ENCODE measurements at places on chromosomes 2 and 18.

DNA sequence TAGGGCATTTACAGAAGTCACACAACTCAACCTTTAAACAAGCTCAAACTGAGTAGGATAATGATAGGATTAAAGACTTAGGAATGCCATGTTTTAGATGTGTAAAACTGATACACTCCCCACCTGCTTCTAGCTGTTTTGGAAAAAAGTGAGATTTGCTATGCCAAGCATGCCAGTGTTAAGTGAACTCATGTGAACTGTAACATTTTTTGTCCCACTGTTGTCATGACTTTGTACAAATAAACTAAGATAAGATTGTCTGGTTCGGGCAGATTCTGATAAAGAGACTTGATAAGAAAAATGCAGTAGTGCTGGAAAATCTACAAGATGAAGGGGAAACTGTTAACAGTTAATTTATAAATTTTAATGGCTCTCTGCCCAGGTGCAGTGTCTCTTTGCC, 66.5 kb downstream of the GLS start:
- no peak for DNase-seq

GRCh38 chr2:200962811-200963123, 693 bp downstream of the ORC2 start:
- DNase-seq, result peak; percentile 34

DNA sequence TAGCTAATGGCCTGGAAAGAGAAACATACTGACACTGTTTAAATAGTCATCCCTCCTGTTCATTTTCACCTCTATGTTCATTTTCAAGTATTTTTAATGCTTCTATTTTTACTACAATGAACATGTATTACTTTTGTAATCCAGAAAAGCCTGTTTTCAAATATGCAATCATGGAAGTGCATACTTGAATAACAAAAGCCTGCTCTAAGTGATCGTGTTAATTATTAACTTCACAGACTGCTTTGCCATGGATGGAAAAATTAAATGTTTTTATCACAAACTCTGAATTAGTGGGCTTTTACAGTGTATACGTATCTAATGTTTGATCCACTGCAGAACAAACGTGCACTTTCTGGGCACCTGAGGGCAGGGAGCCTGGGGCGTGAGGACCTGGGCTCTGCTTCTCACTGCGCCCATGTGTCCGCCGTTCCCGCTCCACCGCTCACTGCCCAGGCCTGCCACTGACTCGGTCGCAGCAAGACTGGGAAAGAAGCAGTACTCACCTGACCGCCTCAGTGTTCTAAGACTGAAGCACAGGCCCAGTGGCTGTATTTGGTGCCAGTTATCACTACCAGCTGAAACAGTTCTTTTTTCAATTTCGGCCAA, 80.6 kb downstream of the UXS1 start:
- DNase-seq, result no peak

DNA sequence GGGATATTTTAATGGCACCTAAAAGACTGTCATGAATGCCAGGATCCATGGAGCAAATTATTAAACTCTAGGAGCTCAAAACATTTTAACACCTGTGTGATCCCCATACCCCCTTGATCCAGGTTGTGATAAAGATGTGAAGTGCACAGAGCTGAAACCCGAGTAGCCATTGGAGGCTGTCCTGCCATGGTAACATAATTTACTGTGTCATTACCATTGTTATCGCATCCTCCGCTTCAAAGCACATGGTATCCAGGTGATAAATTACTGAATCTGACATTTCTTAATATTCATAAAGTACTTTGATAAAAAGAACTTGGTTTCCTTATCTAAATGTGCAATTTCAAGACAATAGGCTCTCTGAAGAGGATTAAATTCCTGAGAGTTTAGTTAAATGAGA, 109.3 kb downstream of the CHST9 start:
- DNase-seq, result peak; percentile 4

DNA sequence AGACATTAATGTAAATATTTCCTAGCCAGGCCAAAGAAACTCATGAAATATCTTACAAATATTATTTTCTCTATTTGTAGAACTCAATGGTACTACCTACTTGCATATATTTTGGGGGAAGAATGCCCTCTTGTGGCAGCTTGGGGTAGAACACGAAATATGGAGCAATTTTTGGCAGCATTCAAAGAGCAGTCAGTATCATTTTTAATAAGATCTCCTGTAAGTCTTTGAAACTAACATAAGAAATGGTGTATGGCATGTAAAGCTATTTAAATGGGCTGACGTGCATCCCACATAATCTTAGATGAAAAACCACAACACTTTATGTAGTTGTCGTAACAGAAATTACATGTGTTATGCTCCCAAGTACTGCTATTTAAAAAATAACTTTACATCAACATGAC, 62.3 kb upstream of the CCDC195 start:
- peak; percentile 37 for DNase-seq

DNA sequence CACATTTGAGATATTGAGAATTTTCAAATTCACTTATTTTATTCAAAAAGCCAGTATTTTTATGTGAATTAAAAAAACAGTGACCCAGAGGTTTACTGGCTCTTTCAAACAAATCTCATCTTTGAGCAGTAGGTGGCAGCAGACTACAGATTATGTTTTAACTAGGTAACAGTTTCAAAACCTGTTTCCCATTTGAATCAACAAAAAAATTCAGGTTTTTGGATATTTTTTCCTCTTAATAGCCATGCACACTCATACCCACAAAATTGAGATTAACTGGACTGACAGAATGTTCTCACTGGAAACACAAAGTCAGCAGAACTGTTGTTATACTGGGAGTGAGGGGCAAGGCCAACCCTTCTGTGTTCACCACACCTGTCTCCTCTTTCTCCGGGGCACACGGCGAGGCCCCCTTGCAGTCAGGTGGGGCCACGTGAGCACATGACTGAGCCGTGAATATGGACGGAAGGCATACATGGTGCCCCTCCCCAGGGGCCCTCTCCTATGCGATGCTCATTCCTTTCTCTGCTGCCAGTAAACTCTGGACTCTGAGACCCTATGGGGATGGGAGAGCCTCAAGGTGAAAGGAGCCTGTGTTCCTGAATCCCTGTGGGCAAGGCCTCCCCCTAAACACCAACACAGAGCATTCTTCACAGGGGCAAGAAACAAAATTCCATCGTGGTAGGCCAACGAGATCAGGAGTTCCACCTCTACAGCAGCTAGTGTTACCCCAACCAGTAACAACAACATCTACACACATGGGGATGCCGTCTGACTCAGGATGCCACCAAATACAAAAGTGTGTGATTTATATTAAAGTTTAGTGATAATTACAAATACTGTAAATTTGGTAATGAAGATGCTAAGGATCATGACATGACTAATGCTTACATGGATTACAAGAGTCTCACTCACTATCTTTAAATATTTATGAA, 80.4 kb downstream of the LPIN2 start:
- peak; percentile 13 for DNase-seq

GRCh38 chr18:23712445-23712844, 23.2 kb downstream of the LAMA3 start:
- DNase-seq, result no peak

- DNase-seq, result no peak
Measured at GRCh38 chr2:159976527-159977160, 85.8 kb downstream of the PLA2R1 start.

- DNase-seq, result peak; percentile 7
Measured at GRCh38 chr18:57208047-57208446, 61.2 kb downstream of the BOD1L2 start.

- DNase-seq, result no peak
Measured at GRCh38 chr2:44834656-44835055, 106.8 kb upstream of the SIX3 start.

- no peak for DNase-seq
Measured at GRCh38 chr2:169659320-169659719, 34.9 kb downstream of the CFAP210 start.

- peak; percentile 42 for DNase-seq
Measured at GRCh38 chr2:55418512-55419232, 984 bp downstream of the CCDC88A start.

DNA sequence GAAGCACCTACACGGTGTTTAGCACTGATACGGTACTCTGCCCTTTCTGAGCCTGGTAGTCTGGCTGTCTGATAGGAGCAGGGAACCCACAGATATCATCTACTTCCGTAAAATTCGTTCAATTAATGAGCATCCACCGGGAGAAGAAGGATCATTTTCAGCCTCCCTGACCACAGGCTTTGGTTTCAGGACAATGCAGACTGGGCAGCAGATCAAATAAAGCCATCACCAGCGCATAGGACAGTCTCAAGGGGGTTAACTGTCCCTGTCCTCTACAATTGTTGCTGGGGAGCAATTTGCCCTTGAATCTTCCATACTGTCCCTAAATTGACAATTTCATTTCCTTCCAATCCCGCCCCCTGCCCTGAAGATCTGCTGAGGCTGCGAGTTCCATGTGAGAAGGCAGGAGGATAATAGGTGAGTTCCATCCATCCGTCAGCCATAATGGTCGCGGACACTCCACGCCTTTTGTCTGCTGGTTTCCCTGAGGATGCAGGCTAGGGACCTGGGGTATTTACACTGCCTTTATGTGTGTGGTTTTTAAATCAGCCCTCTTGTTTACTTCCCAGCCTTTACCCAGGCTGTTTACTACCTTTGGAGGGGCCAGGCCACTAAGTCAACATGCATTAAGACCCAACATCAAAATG, 110.0 kb downstream of the MYCN start:
- DNase-seq, result peak; percentile 47

- DNase-seq, result no peak
Measured at GRCh38 chr2:142175813-142176338, 45.1 kb upstream of the LRP1B start.

- DNase-seq, result no peak
Measured at GRCh38 chr2:74843899-74844298, 10.0 kb downstream of the HK2 start.

- no peak for DNase-seq
Measured at GRCh38 chr2:165448406-165448805, 21.1 kb upstream of the CSRNP3 start.

- DNase-seq, result no peak
Measured at GRCh38 chr18:74453642-74454198, 3.4 kb downstream of the DIPK1C start.

DNA sequence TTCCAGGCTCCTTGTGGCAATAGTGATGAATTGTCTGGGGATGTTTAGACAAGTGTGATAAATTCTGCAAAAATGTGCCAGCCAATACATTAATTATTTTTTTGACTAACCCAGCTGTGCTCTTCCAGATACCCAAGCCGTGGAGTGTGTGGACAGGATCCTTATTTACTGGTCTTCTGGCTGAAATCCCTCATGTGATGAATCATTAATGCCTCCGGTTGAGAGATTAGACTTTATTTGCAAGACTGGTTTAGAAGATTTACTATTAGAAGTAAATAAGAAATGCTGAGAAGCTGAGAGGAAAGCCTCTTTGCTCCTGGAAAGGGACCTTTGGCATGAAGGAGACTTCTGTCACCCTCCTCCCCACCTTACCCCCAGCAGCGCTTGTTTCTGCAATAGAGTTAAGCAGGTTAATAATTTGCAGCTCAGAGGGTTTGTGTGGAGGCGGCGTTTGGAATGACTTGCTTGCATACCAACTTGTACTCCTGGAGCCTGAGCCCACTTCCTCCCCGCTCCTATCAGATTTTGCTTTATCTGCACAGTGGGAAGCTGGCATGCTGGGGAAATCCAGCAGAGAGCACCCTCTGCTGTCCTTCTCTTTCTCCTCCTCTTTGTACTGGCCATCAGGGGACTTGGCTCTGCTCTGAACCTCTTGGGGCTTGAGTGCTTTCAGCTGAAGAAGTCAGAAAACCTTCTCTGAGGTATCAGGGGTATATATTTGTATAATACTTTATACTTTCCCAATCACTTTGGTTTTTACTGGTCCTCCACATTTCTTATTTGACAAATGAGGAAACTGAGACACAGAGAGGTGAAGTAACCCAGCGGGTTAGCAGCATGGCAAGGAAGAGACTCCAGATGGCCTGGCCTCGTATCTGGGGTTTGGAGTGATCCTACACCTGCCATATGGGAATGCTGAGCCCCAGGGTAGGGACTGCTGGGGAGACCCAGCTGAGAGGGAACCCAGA, 16.3 kb downstream of the SLC3A1 start:
- DNase-seq, result peak; percentile 78

DNA sequence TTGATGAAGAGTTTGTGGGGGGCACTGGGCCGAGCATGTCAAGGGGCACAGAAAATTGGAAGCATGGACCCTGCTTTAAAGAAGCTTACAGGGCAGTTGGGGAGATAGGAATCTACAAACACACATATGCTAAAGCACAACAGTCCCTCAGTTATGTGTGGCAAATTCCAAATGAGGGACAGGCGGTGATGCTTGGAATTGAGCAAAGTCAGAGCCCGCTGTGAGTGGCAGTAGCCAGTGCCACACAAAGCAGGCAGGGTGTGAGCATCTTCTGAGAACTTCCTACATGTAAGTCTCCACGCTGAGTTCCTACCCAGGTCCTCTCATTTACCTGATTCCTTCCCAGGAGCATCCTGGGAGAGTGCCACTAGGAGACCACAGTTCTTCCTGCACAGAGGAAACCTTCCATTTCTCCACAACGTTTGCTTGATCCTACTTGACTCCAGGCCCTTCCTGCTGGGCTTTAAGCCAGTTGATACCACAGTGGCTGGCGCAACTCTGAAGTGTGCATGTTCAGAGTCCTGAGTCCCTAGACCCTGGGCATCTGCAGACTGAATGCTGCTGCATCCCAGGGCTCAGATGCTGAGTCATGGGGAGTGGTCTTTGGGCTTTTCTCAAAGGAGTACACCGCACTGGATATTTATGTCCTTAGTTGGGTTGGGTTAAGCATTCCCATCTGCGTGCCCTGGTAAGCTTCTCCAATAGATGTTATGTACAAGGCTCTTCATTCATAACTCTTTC, 287.3 kb upstream of the REV1 start:
- DNase-seq, result no peak

DNA sequence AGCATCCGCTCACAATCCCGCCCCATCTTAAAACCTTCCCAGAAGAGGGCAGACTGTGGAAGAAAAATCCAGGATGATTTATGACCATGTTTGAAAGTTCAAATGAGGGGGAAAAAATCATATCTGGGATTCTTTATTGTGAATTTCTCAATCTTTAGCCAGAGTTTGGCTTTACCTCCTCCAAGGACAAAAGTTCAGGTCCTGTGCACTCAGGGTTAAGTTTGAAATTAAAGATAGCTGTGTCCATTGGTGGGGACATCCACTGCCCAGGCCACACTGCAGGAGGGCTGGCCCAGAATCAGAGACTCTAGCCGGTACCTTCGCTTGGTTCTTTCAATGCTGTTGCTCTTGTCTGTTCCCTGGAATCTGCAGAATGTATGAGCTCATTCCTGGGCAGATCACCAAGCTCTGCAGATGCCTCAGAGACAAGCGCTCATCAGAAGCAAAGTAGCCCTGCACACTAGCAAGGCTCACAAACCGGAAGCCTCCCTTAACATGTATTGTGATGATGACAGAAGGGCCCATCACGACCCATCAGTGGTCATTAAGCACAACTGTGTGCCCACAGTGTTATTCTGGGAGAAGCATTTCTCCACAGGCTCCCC, 375.3 kb upstream of the KLHL29 start:
- DNase-seq, result no peak

GRCh38 chr2:105450471-105450870, 51.6 kb upstream of the FHL2 start:
- no peak for DNase-seq

Measured in NCI-H1092 treated with DMSO at 0.1 percent for 48 hours (cell line).